Endothelial cell of coronary artery (primary cell): ENCODE measurements at places on chromosomes 2 and 18. TPM values are rescaled to one million over a fixed set of nuclear protein-coding genes. Genes with fewer than 3 reads are reported as not detected.

Gene CCDC74B
- total RNA-seq: 0.72 and 0.85 TPM in 2 replicates

Gene KCNIP3
- total RNA-seq: 0.18 and 0.47 TPM in 2 replicates

Gene XIRP2
- 0.09 TPM in 1 of 2 replicates, not detected in the other for total RNA-seq

Gene ABCG8
- total RNA-seq: not detected in 2 replicates

Gene KIAA1328
- 4.0 and 4.3 TPM in 2 replicates for total RNA-seq

Gene EHD3
- 3.5 and 5.9 TPM in 2 replicates for total RNA-seq

Gene OTOS
- not detected in 2 replicates for total RNA-seq

Gene MEP1B
- 0.19 TPM in 1 of 2 replicates, not detected in the other for total RNA-seq

Gene MTIF2
- total RNA-seq: 32.8 and 37.5 TPM in 2 replicates

Gene CRYBA2
- total RNA-seq: not detected in 2 replicates

Gene TFPI
- total RNA-seq: 240 and 294 TPM in 2 replicates

Gene SCYGR4
- total RNA-seq: not detected in 2 replicates

Gene TEX261
- 26.9 and 27.3 TPM in 2 replicates for total RNA-seq

Gene GNAL
- 0.09 and 0.47 TPM in 2 replicates for total RNA-seq

Gene SP100
- total RNA-seq: 103 and 143 TPM in 2 replicates

Gene TUBA4B
- not detected in 2 replicates for total RNA-seq

Gene ASB18
- not detected in 2 replicates for total RNA-seq

Gene HNMT
- 1.7 and 7.0 TPM in 2 replicates for total RNA-seq

Gene HDLBP
- total RNA-seq: 856 and 1,073 TPM in 2 replicates

Gene RNU2-63P
- total RNA-seq: 10.1 and 284 TPM in 2 replicates

Gene CFAP65
- under 0.01 TPM in 1 of 2 replicates, not detected in the other for total RNA-seq

Gene UGT1A3
- not detected in 2 replicates for total RNA-seq

Gene HOXD11
- not detected in 2 replicates for total RNA-seq

Gene TXNDC2
- total RNA-seq: under 0.01 TPM in 1 of 2 replicates, not detected in the other

Gene ALMS1
- 8.9 and 10.1 TPM in 2 replicates for total RNA-seq

Gene GPR55
- total RNA-seq: not detected in 2 replicates

Gene NOP58
- 58.2 and 66.0 TPM in 2 replicates for total RNA-seq

Gene TRIP12
- 290 and 370 TPM in 2 replicates for total RNA-seq

Gene NEDD4L
- 5.0 and 9.7 TPM in 2 replicates for total RNA-seq

Gene CNNM4
- total RNA-seq: 2.0 and 3.2 TPM in 2 replicates

Gene GAD1
- 0.18 and 0.38 TPM in 2 replicates for total RNA-seq

Gene CIDEA
- total RNA-seq: 0.81 TPM in 1 of 2 replicates, not detected in the other

Gene PTPRM
- total RNA-seq: 65.7 and 80.9 TPM in 2 replicates

Gene HRH4
- total RNA-seq: not detected in 2 replicates

Gene SPC25
- 1.6 and 6.4 TPM in 2 replicates for total RNA-seq

Gene OTX1
- total RNA-seq: 0.27 and 0.28 TPM in 2 replicates

Gene USP40
- 16.6 and 24.1 TPM in 2 replicates for total RNA-seq

Gene ARHGAP25
- 3.1 and 12.1 TPM in 2 replicates for total RNA-seq

Gene SOCS6
- total RNA-seq: 21.1 and 22.6 TPM in 2 replicates

Gene NIFK
- 42.8 and 44.8 TPM in 2 replicates for total RNA-seq

Gene SMCHD1
- total RNA-seq: 56.0 and 76.1 TPM in 2 replicates

Gene OR6B2
- not detected in 2 replicates for total RNA-seq

Gene IL1R1
- total RNA-seq: 2.4 and 23.2 TPM in 2 replicates

Gene RTKN
- total RNA-seq: 6.7 and 9.0 TPM in 2 replicates

Gene SRSF7
- 195 and 234 TPM in 2 replicates for total RNA-seq

Gene IL36B
- total RNA-seq: not detected in 2 replicates

Gene ALLC
- not detected in 2 replicates for total RNA-seq

Gene RPS27A
- total RNA-seq: 975 and 1,075 TPM in 2 replicates

Gene ID2
- total RNA-seq: 11.9 and 15.5 TPM in 2 replicates

Gene CDH7
- not detected in 2 replicates for total RNA-seq

Gene GALNT3
- total RNA-seq: 0.09 TPM in 2 replicates

Gene REEP1
- total RNA-seq: 0.09 TPM in 1 of 2 replicates, not detected in the other

Gene MATN3
- total RNA-seq: 0.85 and 1.3 TPM in 2 replicates

Gene ICA1L
- 1.3 and 1.8 TPM in 2 replicates for total RNA-seq

Gene VWA3B
- 0.19 TPM in 1 of 2 replicates, not detected in the other for total RNA-seq

Gene SIX3
- not detected in 2 replicates for total RNA-seq
